Activated T-cell treated with anti-CD3 and anti-CD28 coated beads for 4 hours (primary cell): ENCODE measurements at places on chromosomes 1 and 21.

DNA sequence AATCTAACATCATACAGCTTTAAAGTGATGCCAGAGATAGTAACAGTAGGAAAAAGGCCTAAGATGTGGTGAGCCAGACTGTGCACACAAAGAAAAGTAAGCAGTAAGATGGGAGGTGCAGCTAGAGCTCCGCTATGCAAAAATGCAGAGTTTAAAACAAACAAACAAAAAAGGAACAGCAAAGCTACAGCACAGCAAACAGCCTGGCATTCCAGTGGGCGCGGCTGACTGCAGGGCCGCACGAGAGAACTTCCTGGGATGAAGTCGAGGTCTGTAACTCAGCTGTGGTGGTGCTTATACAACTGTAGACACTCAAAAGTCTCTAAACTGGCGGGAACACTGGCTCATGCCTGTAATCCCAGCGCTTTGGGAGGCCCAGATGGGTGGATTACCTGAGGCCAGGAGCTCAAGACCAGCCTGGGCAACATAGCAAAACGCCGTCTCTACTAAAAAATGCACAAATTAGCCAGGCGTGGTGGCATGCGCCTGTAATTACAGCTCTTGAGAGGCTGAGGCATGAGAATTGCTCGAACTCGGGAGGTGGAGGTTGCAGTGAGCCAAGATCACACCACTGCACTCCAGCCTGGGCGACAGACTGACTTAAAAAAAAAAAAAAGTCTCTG, 30.1 kb downstream of the PRDM15 start:
- DNase-seq = no peak

GRCh38 chr1:226606311-226607267, 58.0 kb downstream of the STUM start:
- DNase-seq = no peak

GRCh38 chr21:35226968-35227744, 178.1 kb upstream of the RUNX1 start:
- no peak for DNase-seq

- no peak for DNase-seq
Observed at GRCh38 chr1:2805801-2806430, 4.4 kb upstream of the TTC34 start.

DNA sequence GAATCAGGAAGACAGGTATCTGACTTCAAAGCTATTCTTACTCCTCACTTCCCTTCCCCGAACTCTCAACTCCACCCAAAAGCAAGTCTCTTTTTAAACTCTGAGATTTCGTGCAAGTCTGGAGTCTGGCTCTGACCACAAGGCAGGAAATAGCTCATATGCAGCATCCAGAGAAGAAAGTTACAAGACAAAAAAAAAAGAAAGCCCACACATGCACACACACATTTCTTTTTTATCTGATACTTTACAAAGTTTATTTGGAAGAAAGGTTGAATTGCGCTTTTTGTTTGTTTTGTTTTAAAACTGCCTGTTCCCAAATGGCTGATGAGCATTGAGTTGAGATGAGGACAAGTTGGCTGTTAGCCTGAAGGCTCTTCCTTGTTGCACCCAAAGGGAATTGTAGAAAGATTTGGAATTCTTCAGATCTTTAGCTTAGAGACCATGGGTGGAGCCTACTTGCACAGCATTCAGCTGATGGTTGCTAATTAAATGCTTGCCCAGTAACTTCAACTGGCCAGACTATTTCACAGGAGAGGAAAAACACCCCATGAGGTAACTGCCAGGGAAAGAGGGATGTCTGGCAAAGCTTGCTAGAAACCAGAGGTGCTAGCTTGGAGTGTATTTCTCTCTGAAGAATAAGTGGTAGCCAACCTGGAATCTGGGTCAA, 490.3 kb downstream of the TTLL7 start:
- DNase-seq = peak; percentile 14

DNA sequence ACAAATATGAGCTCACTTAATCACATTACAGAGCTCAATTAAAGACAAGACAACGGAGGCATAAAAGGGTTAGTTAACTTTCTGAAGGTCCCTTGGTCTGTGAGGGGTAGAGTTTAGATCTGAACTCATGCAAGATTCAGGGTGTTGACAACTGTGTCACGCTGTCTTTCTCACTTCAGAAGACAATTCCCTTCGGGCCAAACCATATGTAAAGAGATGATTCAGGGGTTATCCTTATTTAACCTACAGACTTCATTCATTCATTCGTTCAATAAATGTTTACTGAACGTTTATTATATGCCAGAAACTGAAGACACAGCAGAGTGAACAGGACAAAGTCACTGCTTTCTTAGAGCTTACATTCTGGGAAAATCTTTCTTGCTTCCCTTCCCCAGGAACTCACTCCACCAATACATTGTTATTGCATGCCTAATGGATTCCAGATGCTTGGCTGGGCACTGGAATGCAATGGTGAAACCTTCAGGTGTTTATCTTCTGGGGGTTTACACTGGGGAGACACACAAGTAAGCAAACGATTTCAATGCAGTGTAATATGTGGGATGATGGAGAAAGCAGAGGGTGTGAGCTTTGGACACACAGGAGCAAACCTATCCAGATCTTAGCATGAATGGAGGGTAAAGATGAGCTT, 6.4 kb downstream of the XCL1 start:
- DNase-seq = no peak

GRCh38 chr1:48526008-48526710, 54.2 kb upstream of the SPATA6 start:
- no peak for DNase-seq

- no peak for DNase-seq
Observed at GRCh38 chr1:14435368-14436023, 163.0 kb upstream of the KAZN start.

GRCh38 chr1:60277269-60277668, 203.7 kb upstream of the C1orf87 start:
- no peak for DNase-seq

DNA sequence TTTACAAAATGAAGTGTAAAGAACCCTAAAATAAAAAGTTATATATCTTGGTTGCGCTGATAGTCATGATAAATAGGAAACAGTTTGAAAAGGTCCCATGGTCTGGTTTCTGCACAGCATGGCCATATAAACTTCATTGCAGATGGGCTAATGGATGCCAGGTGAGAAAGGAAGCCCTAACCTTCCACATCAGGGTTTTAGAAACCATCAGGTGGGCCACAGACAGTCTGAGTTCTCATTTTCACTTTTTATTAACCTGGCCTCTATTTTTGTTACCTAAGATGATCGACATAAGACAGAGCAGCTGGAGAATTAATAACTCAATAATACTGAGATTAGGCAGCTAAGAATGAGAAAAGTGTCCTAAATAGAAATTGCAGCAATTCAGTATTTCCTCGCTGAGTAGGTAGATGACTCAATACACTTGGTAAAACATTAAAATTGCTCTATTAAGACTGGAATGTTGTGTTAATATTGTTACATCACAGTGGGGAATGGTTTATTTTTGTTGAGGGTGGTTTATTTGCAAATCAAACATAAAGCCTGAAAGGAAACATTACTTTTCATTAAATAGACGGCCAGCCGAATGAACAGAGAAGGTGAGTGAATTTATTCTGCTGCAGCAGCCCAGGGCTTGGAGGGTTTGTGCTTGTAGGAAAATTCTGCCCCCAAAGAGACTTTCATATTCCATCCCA, 21.1 kb downstream of the C1orf21 start:
- no peak for DNase-seq

DNA sequence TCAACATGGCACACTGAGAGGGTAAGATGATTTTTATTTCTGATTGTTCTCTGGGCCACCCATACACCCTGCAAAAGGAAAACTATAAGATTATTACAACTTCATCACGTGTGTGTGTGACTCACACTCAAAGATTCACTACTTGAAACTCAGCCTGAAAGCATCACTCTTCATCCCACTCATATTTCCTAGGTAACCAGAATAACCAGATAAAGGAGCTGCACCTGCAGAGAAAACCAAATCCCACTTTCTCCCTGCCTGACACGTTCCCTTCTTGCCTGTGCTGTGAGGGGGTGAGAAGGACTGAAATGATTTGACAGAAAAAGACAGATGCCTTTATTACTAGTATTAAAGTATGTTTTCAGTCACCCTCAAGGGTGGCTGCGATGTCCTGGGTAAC, 131.6 kb downstream of the TGFBR3 start:
- no peak for DNase-seq

DNA sequence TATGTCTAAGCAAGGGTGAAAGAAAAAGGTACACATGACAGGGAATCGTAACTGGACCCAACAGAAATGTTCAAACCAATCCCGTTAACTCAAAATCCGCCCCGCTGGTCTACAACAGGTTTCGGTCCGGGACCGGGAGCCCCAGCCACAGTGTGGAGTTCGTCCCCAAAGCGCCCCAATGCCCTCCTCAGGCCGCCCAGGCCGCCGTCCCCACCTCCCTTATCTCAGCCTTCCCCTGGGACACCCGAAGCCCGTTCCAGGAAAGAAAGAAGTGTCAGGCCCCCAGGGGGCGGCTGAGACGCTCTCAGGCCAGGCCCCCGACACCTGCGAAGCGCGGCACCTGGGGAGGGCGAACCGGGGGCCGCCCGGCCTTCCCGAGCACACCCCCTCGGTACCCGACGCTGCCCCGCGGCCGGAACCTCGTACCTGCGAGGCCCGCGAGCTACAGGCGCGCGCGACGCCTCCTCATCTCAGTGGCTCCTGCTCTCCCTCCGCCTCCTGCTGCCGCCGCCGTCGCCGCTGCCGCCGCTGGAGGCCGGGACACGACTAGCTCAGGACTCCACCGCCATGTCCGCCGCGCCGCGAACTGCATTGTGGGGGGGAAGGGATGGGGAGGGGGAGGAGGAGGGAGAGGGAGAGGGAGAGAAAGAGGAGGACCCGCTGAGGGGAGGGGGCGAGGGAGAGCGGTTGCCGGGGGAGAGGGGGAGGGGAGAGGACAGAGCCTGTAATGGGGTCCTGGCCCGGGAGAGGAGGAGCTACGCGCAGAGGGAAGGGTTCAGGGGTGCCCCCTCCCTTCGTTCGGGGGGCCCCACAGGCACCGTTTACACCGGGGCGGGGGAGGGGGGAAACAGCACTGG, at the start of gene TUT4:
TSS of gene TUT4 (minus strand) at position 588 of the 857 bp plus-strand sequence. CDS start 26,812 bp downstream, outside the sequence.
- DNase-seq = peak; percentile 55

GRCh38 chr1:78726686-78727085, 77.1 kb downstream of the IFI44 start:
- no peak for DNase-seq

GRCh38 chr1:9270290-9270883, 22.3 kb upstream of the SPSB1 start:
- DNase-seq = no peak

GRCh38 chr1:113855630-113856400, 15.7 kb downstream of the PTPN22 start:
- DNase-seq = no peak

- no peak for DNase-seq
Observed at GRCh38 chr1:174040387-174040786, 18.2 kb upstream of the RC3H1 start.

GRCh38 chr1:207062058-207062457, 9.0 kb downstream of the PFKFB2 start:
- no peak for DNase-seq

- no peak for DNase-seq
Observed at GRCh38 chr1:2319291-2319690, 72.1 kb downstream of the MORN1 start.

DNA sequence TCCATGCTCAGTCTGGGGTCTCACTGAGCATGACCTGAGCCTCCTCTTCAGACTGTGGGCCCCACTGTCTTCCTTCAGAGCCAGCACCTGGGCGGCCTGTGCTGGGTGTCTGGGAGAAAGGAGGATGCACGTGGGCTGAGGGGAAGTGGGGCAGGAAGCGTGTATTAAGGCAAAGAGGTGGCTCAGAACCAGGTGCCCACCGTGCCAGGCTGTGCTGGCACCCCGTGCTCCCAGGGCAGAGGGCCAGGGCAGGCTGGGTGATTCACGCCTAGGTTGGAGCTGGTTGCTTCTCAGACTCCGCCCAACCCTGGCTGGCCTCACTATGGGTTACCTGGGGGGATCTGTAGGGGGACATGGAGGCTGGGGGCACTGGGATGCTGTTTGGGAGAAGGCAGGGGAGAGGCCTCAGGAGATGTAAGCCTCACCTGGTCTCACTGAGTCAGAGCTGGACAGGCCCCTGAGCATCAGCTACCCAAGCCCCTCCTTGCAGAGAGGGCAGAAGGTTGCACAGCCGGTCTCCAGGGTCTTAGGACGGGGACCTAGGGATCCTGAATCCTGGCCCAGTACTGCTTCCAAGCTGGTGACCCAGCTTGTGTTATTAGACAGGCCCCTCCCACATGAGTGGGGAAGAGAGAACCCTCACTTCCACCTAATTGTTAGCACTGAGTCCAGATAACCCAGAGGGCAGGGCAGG, 18.6 kb upstream of the PADI1 start:
- DNase-seq = no peak

DNA sequence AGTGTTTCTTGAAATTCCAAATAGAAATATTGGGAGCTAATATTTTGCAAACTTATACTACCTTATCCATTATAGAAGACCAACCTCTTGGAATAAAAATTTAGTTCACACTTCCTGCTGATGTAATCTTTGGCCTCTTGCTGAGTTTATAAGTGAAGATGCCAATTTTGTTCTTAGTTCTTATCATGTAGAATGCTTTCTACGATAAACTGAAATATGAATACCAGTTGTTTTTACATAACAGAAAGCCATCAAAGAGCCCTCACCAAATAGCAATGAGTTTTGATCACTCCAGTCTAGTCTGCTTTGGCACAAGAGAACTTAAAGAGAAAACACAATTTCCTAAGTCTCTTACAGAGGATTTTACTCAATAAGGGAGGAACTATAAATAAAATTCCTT, 89.5 kb downstream of the DENND1B start:
- no peak for DNase-seq

DNA sequence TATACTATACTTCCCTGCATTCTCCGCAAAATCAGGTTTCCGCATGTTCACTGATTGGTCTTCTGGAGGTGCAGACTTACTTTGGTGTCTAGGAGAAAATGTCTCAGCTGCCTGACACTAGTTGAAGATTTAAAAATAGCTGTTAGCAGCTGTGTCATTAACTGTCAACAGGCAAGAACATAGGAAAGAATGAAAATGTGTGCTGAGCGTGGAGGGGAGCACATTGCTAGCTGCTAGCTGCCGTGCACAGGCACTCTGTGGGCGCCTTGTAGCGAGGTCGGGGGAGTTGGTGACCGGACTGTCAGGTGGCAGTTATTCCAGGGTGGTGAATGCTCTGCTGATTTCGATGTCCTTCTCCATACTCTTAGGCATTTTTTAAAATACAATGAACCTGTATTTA, 5.2 kb downstream of the FAAH start:
- DNase-seq = no peak

- no peak for DNase-seq
Observed at GRCh38 chr1:90502696-90503095, 214.4 kb downstream of the BARHL2 start.

GRCh38 chr1:147185432-147185831, 13.2 kb upstream of the PRKAB2 start:
- no peak for DNase-seq

DNA sequence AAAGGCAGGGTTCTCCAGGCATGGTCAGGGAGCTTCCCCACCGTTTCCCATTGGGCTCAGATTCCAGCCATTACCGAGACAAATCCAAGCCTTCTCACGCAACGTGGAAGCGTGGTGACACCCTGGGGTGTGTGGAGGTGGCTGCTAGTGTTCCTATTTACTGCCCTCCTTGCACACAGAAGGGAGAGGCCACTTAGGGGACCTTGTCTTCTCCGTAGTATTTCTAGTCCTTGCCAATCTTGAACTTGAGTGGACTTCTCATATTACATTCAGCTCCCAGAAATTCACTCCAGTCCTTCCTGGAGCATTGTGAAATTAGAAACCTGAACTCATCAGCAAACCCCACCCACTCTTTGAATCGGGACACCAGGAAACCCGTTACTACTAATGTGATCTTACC, 131.6 kb downstream of the AJAP1 start:
- DNase-seq = no peak
